Fibroblast of skin of back (primary cell): ENCODE measurements at places on chromosomes 1 and 21.
A peak's percentile ranks its signal among the peaks of the same experiment; 100 is the strongest.

GRCh38 chr1:22935433-22935832 is 37.2 kb downstream of the LACTBL1 start:
- no peak for DNase-seq

DNA sequence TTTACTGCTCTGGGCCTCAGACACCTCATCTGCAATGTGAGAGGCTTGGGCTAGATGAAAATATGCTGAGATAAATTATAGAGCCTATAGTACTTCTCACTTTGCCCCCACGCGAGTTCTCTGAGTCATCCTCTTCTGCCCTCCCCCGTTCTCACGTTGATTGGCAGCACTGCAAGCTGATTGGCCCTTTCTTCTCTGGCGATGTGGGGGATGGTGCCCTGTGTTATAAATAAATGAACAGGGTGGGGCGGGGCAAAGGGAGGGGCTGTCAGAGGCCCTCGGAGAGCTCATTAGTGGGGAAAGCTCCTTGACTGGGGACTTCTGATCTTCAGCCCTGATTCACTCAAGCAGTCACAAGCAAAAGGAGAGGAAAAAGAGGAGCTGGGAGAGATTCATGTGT is 64.3 kb upstream of the ZC3H12A start:
- DNase-seq: no peak

- no peak for DNase-seq
Measured at GRCh38 chr1:25754470-25755181, 45.4 kb upstream of the SELENON start.

- peak; percentile 73 for DNase-seq
Measured at GRCh38 chr1:8679395-8679800, 138.0 kb downstream of the RERE start.

DNA sequence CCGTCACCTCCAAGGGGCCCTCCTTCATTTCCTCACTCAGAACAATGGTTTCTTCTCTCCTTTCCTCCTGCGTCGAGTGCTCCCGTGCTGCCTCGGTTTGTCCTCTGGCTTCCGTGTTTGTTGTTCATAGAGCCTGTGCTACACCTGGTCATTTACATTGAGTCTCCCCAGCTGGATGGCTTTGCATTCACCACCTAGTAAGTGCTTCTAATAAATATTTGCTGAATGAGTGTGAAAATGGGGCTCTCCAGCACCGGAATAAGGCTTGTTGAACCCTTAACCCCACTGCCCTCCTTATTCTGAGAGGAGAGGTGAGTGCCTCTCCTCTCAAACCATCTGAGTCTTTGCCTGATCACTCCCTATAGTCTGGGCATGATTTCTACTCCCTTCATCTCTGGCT is 104.9 kb downstream of the CNIH3 start:
- DNase-seq: no peak

DNA sequence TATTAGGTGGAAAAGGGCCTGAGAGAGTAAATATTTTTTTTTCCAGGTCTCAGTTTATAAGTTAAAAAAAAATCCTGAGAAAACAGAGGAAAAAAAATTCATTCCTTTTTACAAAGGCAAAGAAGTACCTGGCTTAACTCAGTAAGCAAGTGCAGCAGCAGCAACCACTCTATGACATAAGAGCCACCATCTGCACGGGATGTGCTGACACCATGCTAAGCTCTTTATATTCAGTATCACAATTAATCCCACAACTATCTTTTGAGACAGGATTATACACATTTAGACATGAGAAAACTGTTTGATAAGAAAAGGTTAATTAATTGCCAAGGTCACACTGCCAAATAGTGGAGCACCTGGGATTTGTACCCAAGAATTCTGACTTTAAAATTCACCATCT is 13.4 kb upstream of the DPT start:
- no peak for DNase-seq

DNA sequence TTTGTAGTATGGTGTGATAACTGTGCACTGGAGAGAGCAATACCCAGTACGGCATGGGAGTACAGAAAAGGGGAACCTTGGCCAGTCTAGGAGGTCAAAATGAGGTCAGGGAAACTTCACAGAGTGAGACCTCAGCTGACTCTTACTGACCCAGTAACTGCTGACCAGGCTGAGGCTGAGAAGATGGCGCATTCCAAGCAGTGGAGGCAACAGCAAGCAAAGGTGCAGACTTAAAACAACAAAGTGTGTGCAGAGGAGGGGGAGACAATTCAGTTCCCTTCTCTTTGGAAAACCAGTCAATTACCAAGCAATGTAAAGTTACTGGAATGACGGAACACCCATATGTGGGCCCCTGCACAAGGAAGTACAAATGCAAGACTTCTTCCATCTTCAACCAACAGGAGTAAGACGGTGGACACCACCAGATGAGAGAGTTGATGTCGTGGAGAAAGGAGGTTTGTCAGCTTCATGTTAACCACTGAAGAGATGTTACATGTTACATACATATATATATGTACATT is 54.6 kb upstream of the PRDX6 start:
- no peak for DNase-seq
